ENCODE measurements at places on chromosomes 3 and 15.

- no peak for DNase-seq
These were observed 54.0 kb downstream of the TSC22D2 start for GRCh38 chr3:150462108-150462507.

DNA sequence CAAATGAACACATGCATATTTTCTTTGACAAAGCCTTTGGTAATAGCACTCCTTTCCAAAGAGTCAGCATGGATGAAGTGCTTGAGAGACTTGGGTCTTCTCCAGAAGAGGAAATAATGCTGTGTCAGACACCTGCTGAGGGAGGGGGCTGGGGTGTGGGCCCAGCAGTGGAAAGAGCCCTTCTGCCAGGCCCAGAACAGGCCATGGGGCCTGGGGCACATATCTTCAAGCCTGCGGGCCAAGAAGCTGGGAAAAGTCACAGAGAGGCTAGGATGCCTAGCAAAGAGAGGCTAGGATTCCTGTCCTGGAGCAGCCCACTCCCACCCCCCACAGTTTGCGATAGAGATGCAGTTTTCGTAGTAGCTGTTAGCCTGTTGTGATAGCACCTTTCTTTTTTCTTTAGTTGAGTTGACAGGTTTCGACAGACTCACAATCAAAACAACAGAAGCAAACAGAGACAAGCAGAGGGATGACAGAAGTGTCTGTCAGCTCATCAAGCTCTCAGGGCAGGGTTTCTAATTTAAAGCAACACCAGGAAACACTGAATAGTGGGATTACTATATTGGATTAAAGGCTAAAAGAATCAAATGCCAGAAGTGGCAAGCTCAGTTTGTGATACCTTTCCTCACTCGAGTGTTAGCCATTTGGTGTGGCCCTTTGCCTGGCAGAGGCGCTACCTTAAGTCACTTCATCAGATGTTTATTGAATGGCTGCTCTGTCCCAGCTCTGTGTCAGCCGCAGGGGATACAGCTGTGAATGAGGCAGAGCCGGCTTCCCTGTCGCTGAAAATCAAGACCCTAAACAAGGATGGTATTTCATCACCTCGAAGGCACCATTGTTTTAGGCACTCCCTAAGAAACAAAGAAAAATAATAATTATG is 19.0 kb downstream of the CMTM7 start:
- DNase-seq: no peak

DNA sequence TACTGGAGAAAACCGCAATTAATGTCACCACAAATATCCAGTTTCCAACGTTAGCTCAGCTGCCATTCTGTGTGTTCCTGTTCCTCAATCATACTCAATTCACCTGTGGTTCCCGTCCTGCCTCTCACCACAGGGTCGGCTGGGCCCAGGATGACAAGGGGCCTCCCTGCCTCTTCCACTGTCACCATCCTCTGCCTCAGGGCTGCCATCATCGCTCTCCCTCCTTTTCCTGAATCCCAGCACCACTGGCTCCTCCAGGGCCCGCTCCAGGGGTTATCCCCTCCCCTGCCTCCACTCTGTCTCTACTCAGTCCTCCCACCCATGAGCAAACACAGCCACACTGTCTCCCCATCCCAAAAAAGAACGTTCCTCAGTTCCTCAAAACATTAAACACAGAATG is 170.9 kb upstream of the NSMCE3 start:
- DNase-seq: no peak

- DNase-seq: no peak
These were observed 611.7 kb downstream of the VGLL3 start for GRCh38 chr3:86379280-86379679.

DNA sequence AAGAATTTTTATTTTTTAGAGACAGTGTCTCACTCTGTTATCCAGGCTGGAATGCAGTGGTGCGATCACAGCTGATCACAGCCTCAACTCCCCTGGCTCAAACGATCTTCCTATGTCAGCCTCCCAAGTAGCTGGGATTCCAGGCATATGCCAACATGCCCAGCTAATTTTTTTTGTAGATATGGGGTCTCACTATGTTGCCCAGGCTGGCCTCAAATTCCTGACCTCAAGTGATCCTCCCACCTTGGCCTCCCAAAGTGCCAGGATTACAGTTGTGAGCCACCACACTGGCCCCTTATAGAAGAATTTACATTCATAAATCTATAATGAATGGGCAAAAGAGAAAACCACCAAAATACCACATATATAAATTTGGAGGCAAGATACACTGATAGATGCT is 15.2 kb downstream of the SENP7 start:
- DNase-seq: no peak

DNA sequence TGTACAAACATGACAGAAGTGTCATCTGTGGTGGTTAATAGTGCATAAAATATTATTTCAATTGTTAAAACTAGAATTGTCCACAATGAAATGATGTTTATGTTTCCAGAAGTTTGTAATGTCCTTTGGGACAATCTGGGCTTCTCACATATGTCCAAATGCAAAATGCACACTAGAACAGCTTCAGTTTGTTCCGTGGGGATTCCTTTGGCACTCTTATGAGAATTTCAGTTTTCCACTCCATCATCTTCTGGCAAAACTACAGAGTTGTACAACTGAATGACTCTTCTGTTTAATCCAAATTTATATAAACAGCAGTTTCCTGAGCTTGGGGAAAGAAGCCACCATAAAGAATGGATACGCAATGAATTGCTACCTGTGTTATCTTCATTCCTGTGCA is 2.0 kb upstream of the OR5H6 start:
- no peak for DNase-seq

GRCh38 chr3:164514576-164514975 is 563.7 kb downstream of the SI start:
- no peak for DNase-seq

GRCh38 chr3:143298886-143299535 is 179.4 kb downstream of the CHST2 start:
- DNase-seq: no peak

DNA sequence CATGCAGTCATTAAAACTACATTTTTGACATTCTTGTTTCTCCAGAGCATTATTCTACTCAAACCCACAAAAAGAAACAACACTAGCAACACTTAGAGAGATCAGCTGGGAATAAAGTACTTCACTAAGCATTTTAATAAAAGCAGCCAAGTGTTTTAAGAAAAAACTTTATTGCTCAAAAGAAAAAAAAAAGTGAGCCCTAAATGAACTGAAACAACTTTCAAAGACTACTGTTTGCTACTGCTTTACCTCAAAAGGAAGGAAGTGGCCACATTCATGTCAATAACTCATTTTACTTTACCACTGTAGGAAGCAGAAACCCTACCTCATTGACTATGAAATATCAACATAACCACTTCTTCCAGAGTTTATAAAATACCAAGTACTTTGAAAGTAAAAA is 91.3 kb downstream of the UACA start:
- DNase-seq: no peak

- no peak for DNase-seq
These were observed 32.8 kb downstream of the XXYLT1 start for GRCh38 chr3:195238081-195238571.

- no peak for DNase-seq
These were observed 26.2 kb downstream of the ATOSA start for GRCh38 chr15:52652984-52653383.

Data from activated CD4-positive, alpha-beta T cell treated with anti-CD3 and anti-CD28 coated beads for 24 hours (primary cell).